ENCODE measurements at places on chromosomes 16 and 17.
A peak's percentile ranks its signal among the peaks of the same experiment; 100 is the strongest.

GRCh38 chr17:16297367-16298139, 55.7 kb downstream of the CENPV start:
- DNase-seq, result no peak

GRCh38 chr16:80743273-80743672, 61.1 kb downstream of the CDYL2 start:
- no peak for DNase-seq

DNA sequence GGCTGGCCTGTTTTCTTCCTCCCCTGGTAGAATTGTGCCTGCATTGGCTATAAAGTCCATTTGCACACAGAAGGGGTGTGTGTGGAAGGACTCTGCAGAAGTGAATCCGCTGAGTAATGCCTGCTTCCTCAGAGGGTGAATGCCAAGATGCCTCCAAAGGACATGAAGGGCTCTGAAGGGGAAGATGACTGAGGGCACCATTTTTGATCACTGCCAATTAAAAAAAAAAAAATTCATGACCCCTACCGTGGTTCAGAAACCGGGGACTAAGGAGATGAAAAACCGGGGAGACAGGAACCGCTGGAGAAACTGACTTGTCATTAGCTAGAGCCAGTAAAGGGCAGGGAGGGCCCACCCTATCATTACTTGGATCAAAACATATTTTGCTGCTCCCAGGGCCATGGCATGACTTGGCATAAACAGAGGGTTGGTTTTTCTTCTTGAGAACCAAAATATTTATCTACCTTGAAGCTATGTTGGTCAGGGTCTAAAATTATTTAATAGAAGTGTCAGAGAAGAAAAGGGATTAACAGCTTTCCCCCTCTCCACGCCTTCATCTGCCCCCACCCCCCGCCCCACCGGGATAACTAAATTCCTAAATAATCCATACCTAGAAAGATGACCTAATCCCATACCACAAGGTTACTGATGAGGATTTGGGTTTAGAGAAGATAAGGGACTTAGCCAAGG, 3.6 kb upstream of the USP7 start:
- no peak for DNase-seq

DNA sequence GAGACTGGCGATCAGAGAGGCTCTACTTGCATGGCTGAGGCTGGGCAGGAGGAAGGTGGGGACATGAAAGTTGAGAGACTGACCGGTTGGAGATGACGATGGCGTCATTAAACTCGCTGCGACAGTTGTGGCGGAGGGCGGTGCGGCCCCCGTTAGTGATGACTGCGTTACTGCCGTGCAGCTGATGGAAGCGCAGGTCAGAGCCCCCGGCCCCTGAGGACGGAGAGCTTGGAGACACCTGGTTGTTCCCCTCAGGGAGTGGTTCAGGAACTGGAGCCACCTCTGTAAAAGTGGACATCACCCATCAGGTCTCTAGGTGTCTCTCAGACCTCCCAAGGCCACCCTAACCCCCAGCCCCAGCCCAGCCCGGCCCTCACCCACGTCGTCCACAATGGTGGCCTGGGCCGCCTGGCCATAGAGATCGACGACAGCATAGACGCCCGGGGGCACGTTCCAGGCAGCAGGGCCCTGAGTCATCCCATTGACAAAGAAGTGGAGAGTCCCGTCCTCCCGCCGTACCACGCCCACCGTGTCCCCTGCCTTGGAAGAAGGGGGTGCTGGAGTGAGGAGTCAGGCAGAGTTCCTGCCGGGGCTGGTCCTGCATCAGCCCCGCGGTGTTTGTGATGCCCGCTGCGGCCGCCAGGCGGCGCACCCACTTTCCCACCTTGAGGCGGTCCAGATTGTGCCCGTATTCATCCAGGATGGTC, 5.3 kb downstream of the NEURL4 start:
- no peak for DNase-seq

DNA sequence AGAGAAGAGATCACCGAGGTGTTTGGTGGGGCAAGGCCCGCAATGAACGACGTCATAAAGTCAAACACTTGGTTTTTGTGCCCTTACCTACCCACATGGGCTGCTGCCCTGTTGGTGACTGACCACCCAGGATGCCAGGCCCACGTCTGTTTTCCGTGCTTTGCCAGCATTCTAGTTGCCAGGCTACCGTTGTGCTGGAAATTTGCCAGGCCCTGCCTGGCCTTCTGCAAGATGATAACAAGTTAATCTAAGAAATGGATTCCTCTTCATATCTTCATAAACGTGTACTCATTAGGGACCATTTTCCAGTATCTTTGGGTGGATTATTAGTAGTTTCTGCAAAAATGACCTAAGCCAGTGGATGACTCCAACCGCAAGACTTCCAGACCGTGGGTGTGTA, 35.4 kb downstream of the SLC6A4 start:
- no peak for DNase-seq

- DNase-seq, result peak; percentile 44
These were observed 34.8 kb downstream of the CBFA2T3 start for GRCh38 chr16:88941913-88942909.

- no peak for DNase-seq
These were observed 22.8 kb downstream of the G6PC3 start for GRCh38 chr17:44093231-44093900.

DNA sequence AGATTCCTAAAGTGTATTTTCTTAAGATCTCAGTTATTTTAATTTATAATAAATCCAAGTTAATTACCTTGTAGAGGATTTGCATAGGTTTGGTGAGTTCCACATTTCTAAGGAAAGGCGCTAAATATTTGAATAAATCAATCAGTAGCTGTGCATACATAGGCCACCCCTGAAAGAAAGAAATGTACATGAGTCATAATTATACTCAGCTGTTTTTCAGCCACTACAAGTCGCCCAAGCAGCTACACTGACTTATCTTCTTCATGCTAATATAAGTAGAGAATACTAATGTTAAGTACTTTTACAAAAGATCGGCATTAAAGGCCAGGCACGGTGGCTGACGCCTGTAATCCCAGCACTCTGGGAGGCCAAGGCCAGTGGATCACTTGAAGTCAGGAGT, 14.9 kb downstream of the SETD6 start:
- no peak for DNase-seq

DNA sequence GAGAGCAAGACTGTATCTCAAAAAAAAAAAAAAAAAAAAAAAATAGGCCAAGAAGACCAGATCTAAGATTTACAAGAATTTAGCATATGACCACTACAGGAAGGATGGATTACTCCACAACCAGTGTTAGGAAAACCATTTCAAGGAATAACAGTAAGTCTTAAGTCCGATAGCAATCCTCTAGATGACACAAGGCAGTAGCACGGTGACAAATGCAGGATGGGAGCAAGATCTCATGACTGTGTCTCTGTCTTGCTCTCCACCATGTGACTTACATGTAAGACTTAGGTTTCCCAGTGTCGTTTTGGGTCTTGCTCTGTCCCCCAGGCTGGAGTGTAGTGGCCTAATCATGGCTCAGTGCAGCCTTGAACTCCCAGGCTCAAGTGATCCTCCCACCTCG, 27.8 kb downstream of the C16orf96 start:
- no peak for DNase-seq

GRCh38 chr17:42197564-42198156, 3.4 kb upstream of the GHDC start:
- DNase-seq, result no peak

- DNase-seq, result no peak
These were observed 2.4 kb upstream of the CDH8 start for GRCh38 chr16:62038646-62039045.

DNA sequence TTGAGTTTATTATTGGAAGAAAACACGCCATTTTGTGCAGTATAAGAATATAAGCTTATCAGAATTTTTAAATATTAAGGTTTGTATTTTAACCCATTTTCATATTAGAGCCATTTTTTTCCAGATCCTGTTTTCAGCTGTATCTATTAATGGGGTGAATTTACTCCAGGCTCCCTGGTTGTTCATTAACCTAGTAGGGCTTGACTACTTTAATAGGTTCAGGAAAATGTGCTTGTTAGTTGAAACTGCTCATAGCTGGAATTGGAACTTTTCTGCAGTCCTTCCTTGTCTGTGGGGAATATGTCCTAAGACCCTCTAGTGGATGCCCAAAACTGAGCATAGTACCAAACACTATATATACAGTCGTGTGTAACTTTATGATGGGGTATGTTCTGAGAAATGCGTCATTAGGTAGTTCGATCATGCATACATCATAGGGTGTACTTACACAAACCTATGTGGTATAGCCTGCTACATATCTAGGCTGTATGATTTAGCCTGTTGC, 28.0 kb downstream of the NFAT5 start:
- no peak for DNase-seq

DNA sequence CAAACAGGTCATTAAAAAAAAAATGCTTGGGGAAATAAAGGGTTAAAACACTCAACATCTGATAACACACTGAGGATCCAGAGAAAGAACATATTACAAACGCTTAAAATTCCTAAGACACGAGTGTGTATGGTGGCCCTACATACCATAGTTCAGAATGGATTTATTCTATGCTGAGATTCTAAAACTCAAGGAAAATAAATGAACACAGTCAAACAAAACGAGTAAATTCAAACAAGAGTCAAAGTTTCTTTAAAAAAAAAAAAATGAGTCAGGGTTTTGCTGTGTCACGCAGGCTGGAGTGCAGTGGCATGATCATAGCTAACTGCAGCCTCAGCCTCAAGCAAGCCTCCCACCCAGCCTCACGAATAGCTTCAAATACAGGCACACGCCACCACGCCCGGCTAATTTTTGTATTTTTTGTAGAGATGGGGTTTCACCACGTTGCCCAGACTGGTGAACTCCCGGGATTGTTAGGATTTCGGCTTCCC, 17.4 kb downstream of the CRK start:
- DNase-seq, result no peak

DNA sequence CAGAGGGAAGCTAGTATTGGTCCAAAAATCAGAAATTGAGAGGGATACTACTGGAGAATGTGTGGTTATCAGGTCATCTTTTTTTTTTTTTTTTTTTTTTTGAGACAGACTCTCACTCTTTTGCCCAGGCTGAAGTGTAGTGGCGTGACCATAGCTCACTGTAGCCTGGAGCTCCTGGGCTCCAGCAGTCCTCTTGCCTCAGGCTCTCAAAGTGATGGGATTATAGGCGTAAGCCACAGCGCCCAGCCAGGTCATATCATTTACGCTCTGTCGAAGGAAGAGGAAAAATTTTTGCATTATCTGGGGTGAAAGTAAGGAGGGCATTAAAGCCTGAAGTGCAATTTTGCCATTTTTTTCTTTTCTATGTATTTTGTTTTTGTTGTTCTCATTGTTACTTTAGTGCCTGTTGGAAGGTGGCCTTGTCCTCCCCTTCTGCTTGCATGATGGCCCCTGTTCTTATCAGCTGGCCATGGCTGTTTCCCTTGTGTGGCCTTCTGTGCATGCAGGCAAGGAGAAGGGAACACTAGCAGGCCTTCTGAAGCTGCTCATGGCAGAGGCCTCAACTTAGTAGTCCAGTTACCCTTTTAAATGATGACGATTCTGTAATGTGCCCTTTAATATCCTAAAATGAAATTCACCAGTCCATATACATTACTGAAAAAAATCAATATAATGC, 118.3 kb downstream of the SPECC1 start:
- no peak for DNase-seq

DNA sequence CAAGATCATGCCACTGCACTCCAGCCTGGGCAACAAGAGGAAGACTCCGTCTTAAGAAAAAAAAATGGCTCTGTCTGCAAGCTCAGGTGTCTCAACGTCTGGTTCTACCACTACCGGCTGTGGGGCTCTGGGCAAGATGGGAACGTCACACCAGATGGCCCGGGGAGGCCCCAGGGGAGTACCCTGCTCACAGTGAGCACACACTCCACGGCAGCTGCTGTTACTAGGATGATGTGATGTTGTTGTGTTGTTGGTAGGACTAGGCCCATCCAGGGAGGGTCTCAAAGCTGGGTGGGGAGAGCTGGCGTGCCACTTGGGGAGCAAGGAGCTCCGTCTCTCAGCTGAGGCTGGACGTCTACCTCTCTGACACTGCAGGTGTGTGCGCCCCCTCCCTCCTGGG, 9.4 kb upstream of the NPTX1 start:
- DNase-seq, result no peak

DNA sequence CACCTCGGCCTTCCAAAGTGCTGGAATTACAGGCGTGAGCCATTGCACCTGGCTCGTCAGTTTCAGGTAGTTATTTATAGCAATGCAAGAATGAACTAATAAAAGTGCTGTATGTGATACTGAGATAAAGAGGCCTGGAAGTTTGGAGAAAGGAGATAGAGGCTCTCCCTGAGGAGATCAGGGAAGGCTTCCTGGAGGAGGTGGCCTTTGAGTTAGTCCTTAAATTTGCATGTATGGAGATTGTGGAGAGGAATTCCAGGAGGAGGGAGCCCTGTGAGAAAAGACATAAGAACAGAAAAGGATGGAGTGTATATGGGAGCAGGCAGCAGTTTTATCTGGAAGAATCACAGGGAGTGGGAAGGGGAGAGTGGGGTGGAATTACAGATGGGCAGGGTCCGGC, 276.6 kb upstream of the EEF2KMT start:
- DNase-seq, result no peak

DNA sequence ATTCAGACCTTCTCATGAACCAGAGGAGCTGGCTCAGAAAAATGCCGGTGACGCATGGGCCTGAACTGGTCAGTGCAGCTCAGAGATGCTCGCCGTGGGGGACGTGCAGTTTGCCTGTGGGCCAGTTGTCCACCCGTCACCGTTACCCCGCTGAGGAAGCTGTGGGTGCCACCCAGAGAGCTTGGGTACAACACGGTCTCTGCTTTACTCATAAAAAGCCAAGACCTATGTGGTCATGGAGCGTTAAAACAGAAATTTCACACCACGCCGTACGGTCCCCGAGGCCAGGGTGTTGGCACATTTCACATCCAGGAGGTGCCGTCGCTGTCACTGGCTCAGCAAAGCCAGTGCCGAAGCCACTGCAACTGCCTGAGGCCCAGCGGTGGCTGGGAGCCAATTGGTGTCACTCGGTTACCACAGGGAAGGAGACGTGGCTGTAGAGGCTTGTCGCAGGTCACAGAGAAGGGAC, 120.9 kb downstream of the METRNL start:
- DNase-seq, result peak; percentile 57

DNA sequence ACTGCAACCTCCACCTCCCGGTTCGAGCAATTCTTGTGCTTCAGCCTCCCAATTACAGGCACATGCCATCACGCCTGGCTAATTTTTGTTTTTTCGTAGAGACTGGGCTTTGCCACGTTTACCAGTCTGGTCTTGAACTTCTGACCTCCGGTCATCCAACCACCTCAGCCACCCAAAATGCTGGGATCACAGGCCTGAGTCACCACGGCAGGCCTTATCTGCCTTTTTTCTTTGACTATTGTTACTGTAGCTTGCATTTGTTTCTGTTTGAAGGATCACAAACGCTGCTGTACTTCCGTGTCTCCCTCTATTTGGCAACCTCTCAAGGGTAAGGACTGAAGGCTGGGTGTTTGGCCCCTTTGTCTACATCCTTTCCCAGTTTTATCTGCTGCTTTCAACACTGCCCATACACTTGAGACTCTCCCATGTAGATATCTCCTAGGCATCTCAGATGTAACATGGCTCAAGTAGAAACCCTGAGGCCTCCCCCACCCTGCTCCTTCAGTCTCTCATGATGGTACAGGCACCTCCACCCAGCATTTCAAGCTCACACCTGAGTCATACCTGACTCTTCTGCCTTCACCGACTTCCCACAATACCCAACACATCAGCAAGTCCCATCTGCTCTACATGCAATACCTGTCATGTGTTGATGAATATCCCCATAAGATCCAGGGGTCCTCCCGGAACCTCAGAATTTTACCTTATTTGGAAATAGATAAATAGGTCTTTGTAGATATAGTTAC, 219.0 kb downstream of the CPPED1 start:
- no peak for DNase-seq
